Cardiac fibroblast (primary cell): ENCODE measurements at places on chromosomes 11 and 22.

DNA sequence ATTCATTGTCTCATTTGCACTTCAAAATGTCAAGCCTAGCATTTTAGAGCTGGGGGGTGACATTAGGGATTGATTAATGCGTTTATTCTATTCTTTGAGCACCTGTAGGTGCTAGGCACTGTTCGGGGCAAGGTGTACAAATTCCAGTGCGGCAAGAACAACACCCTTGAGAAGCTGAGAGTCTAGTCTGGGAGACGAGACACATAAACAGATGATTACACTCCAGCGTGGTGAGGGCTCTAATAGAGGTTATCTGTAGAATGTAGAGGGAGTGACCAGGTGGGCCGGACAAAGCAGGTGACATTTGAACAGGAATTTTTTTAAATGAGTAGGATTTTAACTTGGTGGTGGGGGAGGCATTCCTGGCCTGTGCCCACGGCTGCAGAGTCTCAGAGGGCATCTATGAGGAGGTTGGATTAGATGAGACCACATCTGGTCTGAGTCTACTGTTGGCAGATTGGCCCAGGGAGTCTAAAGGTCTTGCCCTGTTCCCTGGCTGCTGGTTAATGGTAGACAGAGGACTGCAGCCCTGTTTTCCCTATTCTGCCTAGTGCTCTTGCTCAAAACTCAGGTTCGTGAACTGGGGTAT is 970 bp downstream of the CAT start:
- no peak for DNase-seq

DNA sequence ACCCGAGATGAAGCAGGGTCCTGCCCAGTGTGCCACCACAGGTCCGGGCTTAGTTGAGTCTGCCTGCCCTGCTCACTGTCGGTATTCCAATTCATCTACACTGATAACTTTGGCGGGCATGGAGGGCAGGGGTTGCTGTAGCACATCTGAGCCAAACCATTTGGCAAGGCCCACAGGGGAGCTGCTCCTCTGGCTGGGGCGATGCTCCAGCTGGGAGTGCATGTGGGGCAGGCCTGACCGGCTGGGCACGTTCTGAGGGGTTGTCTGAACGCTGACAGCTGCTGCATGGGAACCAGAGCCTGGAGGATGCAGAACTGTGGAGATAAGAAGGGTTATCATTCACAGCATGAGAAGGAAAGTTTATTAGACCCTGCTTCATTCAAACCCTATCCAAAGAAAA is 40.4 kb downstream of the DRG1 start:
- no peak for DNase-seq

DNA sequence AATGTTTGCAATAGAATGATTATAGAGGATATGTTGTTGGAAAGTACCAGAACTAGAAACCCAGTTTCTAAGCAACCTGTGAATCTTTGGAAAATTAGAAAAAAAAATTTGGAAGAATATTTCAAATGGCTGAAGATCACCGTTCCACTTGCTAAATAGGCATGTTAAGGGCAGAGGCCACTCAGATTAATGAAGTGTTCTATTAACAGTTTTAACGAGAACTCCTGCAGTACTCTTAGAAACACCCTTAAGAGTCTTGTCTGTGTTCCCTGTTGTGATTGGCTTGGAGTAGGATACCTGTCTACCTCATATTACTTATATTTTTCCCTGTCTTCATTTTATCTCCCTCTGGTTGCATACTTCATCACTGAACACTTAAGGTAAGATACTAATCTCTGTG is 4.6 kb downstream of the C11orf54 start:
- DNase-seq = no peak

DNA sequence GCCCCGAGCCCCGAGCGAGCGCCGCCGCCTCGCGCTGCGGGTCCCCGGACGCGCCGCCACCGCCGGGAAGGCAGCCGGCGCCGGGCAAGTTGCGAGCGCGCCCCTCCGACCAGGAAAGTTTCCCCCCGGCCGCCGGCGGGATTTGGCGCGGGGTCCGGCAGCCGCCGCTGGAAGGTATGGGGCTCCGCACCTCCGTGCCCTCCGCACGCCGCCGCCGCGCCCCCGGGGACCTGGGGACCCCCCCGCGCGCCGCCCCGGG is 281 bp downstream of the TSPAN18 start:
- DNase-seq = no peak

GRCh38 chr11:47960015-47960414 is 20.3 kb upstream of the PTPRJ start:
- DNase-seq = no peak

DNA sequence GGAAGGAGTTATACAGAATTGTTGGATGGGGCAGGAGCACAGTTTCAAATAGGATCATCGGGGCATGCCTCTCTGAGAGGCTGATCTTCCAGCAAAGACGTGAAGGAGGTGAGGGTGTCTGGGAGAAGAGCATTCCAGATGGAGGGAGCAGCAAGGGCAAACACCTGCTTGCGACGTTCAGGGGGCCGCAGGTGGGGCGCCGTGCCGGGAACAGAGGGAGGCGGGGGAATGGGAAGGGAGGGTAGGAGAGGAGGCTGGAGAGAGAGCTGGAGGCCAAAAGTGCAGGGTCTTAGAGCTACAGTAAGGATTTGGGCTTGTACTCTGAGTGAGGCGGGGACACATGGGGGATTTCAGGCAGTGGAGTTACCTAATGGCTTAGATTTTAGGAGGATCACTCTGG is 13.6 kb downstream of the APOL5 start:
- no peak for DNase-seq

DNA sequence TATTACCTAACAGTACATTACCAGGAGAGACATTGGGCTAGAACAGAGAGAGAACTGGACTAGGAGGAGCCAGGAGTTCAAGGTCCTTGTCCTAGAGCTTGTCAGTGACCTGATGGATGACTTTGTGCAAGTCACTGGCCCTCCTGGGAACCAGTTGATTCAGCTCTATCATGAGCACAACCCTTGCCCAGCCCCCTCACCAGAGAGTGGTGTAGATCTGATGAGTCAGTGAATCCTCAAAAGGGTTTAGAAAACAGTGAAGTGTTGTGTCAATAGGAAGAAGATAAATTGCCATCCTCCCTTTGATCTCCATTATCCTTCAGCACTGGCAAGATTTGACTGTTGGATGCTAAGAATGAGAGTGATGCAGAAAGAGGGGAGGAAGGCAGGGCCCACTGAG is 24.3 kb downstream of the NEU3 start:
- DNase-seq = peak; percentile 49

DNA sequence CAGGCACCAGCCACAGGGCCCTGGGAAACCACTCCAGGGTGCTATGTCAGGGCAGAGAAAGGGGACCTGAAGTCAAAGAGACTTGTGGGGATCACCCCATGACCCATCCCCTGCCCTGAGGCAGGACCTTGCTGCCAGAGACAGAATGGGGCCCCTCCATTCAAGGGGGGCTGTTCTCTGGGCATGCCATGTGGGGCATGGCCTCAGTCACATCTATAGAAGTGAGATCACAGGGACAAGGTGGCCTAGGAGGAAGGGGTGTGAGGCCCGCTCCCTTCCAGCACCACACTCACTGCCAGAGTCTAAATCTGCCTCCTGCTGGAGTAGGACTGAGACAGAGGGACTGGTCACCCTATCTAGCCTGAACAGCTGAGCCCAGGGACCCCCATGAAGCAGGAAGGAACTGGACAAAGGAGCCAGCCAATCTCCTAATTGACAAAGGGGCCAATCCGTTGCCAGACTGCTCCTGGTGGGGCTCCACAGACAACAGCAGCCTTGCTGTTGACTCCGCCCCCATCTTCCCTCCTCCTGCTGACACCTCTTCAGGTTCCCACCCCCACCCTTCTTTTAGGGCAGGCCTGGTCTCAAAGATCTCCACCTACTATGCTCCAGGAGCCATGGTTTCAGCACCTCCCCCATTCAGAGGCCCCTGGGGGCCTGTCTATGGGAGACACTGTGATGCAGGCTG is 26.0 kb downstream of the NEAT1 start:
- peak; percentile 77 for DNase-seq

- no peak for DNase-seq
Measured at GRCh38 chr11:78140392-78141077, 1.1 kb upstream of the ALG8 start.

DNA sequence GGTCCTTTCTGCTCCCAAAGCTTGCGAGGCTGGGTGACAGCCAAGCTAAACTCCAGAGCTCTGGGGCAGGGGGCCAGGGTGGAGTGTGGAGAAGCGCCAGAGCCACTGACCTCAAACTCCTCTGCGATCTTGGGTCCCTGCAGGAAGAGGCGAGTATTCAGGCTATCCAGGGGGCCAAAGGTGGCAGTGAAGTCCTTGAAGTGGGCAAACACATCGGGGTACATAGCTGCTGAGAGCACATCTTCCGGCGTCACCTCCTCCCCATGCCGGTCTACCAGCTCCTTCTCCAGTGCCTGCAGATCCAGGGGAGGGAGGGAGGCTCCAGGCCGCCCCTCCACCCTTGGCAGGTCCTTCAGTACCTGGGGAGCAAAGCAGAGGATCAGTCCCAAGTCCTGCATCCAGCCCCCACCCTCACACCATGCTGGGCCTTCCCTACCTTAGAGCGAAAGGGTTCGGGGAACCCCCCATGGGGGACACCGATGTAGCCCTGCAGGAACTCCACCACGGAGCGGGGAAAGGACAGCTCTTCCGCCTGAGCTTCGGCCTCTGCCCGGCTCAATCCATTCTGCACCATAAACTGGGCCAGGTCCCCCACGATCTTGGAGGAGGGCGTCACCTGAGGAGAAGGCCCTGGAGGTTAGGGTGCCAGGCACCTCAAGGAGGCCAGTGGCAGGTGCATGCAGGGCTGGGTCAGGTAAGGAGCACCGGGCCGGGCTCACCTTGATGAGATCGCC is 6.4 kb downstream of the RCE1 start:
- no peak for DNase-seq

- no peak for DNase-seq
Measured at GRCh38 chr11:114587398-114587953, 8.1 kb downstream of the NXPE4 start.

- DNase-seq = no peak
Measured at GRCh38 chr11:114076921-114077331, 17.4 kb downstream of the ZBTB16 start.

GRCh38 chr11:116037861-116038260 is 533.6 kb upstream of the CADM1 start:
- DNase-seq = no peak

DNA sequence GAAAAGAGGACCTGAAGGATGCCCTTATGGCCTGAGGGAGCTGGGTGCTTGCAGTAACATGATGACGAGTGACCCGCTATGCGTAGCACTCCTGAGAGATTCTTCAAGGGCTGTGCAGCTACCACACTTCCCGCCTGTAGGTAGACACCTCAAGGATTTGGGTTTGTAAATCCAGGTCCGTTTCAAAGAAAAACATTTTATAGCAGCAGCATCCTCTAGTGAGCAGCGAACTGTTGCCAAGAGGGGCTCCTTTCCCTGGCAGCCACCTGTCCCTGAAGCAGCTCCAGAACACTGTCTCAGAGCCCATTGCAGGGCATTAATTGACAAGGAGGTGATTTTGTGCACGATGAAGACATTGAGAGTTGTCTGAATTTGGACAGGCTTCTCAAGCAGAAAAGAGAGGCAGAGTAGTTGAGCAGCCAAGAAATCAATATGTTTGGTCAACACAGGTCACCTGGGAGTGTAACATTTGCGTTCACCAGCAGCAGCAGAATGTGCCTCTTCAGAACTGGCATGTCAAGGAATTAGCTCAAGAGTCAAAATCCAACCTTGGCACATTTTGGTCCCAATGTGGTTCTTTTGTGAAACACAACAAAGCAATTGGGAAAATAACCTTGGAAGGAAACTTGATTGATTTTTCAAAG is 209.8 kb upstream of the MTNR1B start:
- DNase-seq = no peak

DNA sequence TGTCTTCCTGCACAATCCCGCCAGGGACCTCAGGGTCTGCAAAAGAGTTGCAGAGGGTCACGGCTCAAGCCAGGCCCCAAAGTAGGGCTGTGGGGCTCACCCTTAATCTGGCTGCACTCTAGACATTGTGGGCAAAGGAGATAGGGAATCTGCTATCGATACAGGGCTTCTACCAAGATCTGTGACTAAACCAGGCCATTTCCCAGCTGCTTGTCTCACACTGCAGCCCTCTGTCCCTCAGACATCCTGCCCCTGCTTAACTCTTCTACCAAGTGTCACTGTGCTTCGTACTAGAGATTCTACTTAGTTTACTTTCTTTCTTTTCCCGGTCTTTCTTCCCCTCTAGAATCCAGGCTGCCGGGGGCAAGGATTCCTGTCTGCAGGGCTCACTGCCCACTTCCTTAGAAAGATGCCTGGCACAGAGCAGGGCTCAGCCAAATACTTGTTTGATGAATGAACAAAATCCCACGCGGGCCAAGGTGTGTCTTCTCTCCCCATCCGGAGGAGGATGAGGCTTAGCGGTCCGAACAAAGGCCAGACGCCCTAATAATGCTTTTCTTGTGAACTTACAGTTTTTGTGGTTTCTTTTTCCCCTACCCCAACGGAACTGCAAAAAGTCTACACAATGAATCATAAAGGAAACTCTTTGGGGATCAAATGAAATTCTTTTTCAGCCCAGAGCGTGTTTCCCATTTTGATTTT is 61.3 kb upstream of the ANO1 start:
- DNase-seq = peak; percentile 24

GRCh38 chr11:70112017-70112434 is 33.9 kb downstream of the ANO1 start:
- DNase-seq = no peak

DNA sequence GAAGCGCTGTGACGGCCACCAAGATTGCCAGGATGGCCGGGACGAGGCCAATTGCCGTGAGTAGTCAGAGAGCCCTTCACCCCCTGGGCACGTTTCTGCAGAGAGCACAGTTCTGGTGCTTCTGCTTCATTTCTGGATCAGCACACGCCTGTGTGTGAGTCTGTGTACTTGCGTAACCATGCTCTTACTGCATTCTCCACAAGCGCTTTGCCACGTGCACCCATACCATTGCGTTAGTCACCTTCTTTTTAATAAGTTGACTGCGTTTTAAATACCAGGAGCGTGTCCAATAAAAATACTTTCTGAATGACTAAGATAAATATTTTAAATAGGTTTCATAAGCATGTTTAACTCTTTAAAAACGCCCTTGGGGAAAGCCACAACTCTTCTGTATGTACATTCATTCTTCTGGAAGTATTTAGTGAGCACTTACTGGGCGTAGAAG is 143.0 kb upstream of the SORL1-AS1 start:
- peak; percentile 99 for DNase-seq
